ENCODE measurements at places on chromosomes 4 and X.

DNA sequence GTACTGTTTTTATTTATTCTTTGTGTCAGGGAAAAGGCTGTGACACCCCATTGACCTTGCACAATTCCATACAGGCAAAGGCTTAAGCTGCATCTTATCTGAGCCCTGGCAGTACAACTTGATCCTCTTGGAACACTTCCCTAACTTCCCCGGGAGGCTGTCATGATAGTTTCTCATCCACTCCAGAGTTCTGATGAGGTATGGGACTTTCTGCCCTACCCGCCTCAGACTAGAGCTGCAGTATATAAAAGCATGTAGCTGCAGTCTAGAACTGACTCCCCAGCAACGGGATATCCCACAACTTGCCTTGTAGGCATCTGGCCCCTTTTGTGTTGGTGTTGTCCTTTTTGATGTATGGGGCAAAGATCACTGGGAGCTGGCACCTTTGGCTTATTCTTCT lies 72.7 kb downstream of the FNIP2 start:
- no peak for DNase-seq

DNA sequence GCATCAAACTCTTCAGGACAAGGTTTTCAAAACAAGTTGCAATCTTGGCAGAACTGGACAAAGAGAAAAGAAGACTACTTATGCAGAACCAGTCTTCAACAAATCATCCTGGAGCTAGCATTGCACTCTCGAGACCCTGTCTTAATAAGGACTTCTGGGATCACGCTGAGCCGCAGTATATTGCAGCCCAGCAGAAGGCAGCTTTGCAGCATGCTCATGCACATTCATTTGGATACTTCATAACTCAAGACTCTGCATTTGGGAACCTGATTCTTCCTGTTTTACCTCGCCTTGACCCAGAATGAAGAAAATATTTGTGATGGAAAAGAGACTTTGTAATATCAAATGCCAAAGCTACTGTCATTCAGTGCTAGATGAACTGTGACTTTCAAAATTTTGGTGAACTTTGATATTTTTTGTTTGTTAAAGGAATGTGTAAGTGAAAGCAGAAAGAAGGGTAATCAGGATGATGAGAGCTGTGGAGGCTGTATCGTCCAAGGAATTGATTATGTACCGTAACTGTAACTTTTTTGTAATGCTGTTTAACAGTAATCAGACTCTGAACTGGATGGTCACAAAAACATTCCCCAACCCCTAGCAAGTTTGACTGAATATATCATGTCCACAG lies 27.2 kb downstream of the HSPA4L start:
- no peak for DNase-seq

DNA sequence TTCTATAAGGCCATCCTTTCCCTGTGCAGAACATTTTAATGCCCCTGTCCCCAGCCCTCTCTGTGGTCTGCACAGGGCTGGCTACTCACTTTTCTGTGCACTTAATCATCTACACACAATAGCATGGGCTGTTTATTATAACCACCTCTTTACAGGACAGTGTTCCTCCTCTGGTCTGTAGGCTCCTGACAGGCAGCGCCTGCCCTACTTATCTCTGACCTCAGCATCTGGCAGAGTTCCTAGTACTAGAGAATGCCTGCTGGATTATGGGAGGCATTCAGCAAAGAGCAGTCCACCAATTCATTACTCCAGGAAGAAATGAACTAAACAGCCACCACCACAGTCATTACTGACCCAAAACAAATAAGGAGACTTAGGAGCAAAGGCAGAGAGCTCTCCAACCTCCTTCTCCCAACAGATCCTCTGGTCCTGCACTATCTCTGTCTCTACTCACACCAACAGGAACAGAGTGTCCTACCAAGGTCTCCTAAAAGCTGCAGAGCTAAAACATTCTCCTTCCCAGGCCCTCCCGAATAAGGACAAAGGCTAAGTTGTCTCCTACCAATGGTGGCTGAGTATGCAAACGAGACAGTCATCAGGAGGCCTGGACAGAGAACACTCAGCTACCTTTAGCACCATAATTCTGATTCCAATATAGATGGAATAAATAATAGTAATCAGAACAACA lies 279.2 kb downstream of the QDPR start:
- DNase-seq = no peak

DNA sequence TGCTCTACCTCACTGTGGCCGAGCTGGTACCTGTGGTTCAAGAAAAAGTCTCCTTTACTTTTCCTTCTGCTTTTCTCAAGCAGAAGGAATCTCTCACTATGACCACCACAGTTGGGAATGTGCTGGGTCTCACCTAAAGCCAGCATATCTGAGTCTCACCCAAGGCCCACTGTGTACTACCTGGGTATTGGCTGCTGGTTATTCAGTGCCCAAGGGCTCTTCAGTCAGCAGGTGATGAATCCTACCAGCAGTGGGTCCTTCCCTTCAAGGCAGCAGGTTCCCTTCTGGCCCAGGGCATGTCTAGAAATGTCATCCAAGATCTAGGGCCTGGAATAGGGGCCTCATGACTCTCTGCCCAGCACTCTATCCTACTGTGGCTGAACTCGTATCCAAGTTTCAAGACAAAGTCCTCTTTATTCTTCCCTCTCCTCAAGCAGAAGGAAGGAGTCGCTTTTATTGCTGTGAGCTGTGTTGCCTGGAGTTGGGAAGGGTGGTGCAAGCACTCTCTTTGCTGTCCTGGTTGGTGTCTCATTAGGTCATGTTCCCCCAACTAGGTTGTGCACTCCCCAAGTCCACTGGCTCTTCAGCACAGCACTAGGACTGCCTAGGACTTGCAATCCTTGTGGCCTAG lies 6.1 kb downstream of the CXCL10 start:
- no peak for DNase-seq

GRCh38 chrX:9626379-9626778 lies 139.3 kb downstream of the GPR143 start:
- DNase-seq = no peak

DNA sequence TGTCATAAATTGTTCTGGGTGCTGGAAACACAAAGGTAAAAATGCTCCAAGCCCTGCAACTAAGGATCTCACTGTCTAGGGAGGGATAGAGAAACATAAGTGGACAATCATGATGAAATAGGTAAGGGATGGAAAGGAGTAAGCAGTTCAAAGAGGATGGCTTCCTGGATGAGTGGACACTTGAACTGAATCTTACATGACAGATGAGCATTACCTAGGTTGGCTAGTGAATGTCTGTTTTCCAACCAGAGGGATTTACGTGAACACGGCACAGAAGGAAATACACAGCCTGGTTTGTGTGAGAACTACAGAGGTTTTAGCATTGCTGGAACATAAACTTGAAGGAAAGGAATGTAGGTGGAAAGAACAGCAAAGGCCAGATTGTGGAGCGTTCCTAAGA lies 150.2 kb upstream of the GALNT7 start:
- DNase-seq = no peak

DNA sequence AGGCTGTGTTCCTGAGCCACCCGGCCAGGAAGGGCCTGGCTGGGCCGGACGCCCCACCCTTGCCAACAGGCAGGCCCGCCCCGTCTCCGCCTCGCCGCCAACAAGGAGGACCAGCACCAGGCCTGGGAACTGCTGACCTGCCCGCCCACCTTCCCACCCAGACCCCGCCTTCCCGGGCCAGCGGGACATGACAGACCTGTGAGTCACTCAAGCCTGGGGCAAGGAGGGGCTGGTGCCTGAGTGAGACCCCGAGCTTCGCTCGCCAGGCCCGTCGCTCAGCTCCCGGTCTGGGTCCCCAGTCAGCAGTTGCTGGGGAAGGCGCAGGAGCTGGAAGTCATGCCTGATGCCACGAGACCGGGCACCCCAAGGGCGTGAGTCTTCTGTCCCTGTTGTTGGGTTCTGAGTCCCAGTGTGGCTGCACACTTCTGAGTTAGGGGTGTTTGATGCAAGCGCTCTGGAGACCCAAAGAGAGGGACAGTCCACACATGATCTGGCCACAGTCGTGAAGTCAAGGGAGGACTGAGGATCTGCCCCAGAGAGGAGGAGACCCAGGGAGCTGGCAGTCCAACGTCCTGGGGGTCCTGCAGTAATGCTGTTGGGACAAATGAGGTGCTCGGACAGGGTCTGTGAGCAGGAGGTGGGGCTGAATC lies at the start of gene DNASE1L1:
DNASE1L1 (minus strand) TSS at position 33 of the 650 bp plus-strand sequence. CDS start 3,686 bp downstream, outside the sequence.
- DNase-seq = no peak

DNA sequence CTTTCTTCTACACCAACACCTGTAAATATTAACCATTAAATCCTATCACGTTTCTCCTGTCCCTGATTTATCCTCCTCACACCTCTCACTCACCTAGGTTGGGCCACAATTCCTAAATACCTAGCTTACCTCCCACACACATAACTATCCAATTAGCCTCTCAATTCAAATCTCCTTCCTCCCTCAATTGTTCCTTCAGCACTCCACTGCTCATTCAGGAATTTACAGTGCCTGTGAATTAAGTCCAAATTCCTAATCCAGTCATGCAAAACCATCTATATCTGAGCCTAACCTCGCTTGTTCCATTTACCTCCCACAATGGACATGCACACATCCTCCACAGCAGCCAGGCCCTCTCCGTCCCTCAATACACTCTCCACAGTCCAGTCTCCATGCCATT lies 17.5 kb downstream of the ANXA5 start:
- no peak for DNase-seq

- DNase-seq = no peak
These were observed 143.8 kb upstream of the SLITRK2 start for GRCh38 chrX:145673841-145674240.

- no peak for DNase-seq
These were observed 19.8 kb downstream of the GBA3 start for GRCh38 chr4:22712529-22712928.

DNA sequence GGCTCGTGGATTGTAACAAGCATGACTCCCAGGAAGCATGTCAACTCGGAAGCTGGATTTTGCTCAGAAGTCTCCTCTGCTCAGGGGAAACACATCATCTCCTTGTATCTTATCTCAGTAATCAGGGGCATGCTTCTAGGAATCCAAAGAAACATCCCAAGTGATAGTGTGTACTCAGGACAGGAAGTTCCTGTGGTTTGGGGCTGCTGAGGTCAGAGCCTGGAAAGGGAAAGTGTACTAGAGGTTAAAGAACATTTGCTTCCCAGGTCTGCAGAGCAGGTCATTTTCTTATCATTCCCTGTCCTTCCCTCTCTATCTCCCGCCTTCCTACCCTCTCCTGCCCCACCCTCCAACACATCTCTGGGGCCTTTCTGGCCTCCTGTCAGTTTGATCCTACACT lies 38.8 kb downstream of the SLC34A2 start:
- DNase-seq = no peak

GRCh38 chr4:87236861-87237260 lies 16.4 kb upstream of the KLHL8 start:
- DNase-seq = no peak

- DNase-seq = no peak
These were observed 69.1 kb downstream of the RHOH start for GRCh38 chr4:40265910-40266274.

DNA sequence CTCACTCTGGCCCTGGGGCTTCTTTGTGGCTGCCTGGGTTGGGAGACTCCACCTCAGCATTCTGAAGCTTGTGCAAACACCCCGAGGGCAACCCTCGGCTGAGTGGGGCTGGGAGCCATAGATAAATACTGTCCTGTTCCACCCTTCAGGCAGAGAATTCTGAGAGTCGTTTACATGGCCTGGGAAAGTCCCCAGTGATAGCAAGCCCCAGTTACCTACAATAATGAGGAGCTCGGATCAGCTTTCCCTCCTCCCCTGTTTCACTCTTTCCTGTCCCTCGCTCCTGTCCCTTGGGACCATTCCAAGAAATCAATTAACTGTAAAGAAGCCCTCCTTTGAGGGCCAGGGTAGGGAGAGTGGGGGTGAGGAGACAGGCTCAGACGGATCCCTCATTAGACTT lies 31.6 kb upstream of the DDX3X start:
- no peak for DNase-seq

GRCh38 chr4:140906993-140907962 lies 151.1 kb upstream of the TBC1D9 start:
- DNase-seq = no peak

DNA sequence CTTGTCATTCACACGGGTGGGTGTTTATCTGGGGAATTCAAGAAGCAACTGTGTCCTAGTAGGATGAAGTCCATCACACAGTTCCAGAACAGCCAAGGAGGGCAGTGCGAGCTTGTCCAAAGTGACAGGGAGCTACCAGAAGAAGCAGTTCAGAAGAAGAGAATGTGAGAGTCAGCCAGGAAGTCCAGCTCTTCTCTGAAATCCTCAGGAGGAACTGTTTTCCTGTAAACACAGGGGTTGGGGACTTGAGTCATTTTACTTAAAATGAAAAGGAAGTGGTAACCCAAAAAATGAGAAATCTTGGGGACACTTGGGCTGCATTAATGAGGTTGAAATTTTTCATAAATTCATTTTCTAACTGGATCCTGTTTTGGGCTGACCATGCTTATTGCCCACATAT lies 8.2 kb upstream of the TLR10 start:
- no peak for DNase-seq

GRCh38 chr4:186061921-186062320 lies 7.0 kb upstream of the TLR3 start:
- DNase-seq = no peak

DNA sequence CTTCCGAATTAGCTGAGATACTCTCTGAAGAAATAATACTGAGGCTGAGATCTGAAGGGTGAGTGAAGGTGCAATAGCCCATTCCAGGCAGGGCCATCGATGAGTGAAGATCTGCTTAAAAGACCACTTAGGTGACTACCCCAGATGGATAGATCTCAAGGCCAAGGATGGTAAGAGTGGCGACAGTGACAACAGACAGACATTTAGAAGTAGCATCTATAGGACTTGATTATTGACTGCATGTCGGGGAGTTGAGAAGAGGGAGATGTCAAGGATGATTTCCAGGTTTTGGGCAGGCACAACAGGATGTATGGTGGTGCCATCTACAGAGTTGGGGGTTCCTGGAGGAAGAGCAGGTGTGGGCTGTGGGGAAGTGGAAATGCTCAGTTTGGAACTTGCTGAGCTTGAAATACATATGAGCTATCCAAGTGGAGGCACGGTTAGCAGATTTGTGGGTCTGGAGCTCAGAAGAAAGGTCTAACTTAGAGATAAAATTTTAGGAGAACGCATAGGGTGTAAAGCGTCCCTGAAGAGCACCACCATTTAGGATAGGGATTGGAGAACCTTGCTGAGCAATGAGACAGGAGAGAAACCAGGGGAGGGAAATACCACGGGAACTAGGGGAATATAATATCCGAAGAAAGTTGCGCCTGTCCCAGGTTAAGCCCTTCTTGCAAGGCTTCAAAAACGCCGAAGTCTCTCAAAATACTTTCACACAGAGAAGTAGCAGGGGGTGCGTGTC lies 688 bp downstream of the UFSP2 start:
- DNase-seq = no peak
